ENCODE measurements at places on chromosomes 4 and X.

DNA sequence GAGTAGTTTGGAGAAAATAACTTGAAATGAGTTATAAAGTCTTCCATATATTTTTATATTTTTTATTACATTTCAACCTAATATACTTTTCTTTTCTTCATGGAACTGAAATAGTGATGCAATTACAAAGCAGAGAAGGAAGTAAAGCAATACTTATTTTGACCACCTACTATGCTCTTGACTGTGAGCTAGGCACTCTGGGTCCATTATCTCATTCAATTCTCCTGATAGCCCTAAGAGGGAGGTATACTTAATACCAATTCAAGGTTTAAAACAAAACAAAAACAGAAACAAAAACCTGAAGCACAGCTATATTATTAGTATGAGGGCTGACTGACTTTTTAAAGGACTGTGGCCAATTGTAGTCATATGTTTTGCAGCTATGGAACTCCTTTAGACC is 193.5 kb downstream of the MAD2L1 start:
- no peak for DNase-seq

DNA sequence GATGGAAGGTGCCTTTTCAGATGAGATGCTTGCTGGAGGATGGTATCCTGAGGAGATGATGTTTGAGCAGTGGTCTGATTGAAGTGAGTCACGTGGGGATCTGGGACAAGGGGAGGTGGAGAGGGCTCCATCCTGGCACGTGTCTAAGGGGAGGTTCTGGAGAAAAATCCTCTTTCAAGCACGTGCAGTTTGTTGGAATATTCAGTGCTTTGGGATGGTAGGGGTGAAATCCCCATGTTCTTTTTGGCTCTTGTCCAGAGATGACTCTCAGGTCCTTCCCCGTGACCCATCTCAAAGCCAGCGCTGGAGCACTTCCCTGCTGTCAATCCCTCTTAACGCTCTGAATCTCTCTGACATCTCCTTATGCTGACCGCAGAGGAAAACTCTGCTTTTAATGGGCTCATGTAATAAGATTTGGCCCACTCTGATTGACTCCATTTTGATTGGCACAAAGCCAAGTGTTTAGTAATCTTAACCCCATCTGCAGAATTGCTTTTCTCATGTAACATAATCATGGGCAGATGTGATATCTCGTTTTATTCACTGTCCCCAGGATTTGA is 10.8 kb upstream of the KLKB1 start:
- DNase-seq: no peak

GRCh38 chr4:15963001-15963451 is at the start of gene FGFBP2:
FGFBP2 (minus strand) TSS chr4:15963175; CDS start chr4:15963129, 46 bp downstream.
- peak; percentile 86 for DNase-seq

DNA sequence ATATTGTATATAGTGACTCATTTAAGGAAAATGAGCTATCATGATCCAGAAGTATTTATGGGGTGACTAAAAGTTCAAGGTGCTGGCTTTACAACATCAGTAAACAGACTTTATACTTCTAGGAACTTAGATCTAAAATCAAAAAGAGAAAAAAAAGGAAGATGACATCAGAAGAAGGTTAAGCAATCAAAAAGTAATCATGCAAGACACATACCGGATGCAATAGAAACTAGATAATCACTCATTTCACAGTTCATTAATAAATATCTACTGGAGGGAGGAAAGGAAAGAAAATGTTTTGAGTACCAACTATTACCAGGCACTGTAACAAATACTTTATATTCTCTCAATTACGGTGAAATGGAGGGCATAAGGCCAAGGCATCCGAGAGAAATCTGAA is 276.4 kb downstream of the SPRY1 start:
- DNase-seq: no peak

DNA sequence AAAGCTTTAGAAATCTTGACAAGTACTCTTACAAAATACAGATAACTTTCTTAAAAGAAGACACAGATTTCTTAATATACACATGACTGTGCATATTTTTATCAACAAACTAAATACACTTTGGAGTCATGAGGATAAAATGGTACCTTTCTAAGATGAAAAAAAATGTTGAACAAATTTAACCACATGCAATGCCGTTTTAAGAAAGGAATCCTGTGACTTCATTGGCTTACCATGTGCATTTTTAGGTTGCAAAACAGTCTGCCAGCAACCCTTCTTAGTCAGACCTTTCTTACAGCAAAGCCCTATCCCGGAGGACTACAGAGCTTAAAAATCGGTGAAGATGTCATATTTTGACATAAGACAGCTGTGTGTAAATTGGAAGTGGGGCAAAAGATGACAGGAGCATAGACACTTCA is 51.7 kb downstream of the GASK1B start:
- DNase-seq: no peak

DNA sequence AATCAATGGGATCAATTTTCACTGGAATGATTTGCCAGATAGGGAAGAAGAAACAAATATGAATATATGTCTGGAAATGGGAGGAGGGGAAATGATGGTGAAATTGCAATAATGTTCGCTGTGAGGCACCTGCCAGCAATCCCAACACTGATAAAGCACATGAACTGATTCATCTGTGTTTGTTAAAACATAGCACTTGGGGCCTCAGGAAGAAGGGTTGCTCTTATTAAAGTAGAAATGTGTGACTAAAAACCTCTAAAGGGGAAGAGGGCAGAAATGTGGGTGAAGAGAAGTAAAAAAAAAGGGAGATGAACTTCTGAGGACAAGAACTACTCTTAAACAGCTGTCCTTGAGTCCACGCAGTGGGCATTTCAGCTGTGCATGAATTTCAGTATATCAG is 101.4 kb downstream of the C4orf51 start:
- DNase-seq: no peak

DNA sequence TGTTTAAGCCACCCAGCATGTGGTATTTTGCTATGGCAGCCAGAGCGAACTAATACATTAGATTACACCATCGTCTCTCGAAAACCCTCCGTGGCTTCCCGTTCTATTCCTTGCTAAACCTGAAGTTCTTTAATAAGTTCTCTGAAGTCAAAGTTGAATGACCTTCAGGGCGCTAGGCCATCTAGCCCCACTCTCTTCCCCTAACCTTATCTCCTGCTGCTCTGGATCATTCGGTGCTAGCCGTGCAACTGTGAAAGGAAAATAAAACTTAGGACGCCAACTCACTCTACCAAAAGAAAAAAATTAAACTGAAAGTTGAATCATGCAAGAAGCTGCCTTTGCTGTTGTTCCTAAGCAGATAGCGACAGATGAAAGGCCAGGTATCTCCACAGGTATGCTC is 40.0 kb downstream of the CHRNA9 start:
- no peak for DNase-seq

- no peak for DNase-seq
These were observed 30.7 kb downstream of the SRPX2 start for GRCh38 chrX:100674705-100675104.

DNA sequence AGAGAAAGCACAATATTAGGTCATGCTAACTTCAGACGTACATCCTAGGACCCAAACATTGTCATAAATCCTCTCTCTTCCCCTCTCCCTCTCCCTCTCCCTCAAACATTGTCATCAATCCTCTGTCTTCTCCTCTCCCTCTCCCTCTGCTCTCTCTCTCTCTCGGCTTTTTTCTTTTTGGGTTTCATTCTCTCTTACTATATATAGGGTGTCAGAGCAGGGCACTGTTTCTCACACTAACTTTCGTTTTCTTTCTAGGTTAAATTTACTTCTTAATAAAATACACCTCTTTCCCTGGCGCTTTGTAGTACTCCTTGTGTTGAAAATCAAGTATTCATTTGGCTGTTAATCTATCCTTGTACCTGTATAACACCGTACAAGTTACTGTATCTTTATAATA is 37.0 kb upstream of the HERC5 start:
- DNase-seq: no peak

DNA sequence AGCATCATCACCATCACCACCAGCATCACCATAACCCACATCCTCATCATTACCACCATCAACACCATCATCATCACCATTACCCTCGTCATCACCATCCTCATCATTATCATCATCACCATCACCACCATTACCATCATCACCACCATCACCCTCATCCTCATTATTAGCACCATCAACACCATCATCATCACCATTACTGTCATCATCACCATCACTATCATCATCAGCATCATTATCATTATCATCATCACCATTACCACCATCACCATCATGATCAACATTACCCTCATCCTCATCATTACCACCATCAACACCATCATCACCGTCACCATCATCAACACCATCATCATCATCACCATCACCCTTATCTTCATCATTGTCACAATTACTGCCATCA is 51.7 kb downstream of the HTRA3 start:
- no peak for DNase-seq

- DNase-seq: no peak
These were observed 63.1 kb downstream of the SLC10A7 start for GRCh38 chr4:146458594-146458993.

GRCh38 chr4:125951261-125951887 is 636.6 kb downstream of the FAT4 start:
- DNase-seq: no peak

GRCh38 chrX:105136786-105137185 is 83.7 kb downstream of the TEX13A start:
- no peak for DNase-seq

GRCh38 chr4:635851-636627 is 10.7 kb downstream of the PDE6B start:
- no peak for DNase-seq

DNA sequence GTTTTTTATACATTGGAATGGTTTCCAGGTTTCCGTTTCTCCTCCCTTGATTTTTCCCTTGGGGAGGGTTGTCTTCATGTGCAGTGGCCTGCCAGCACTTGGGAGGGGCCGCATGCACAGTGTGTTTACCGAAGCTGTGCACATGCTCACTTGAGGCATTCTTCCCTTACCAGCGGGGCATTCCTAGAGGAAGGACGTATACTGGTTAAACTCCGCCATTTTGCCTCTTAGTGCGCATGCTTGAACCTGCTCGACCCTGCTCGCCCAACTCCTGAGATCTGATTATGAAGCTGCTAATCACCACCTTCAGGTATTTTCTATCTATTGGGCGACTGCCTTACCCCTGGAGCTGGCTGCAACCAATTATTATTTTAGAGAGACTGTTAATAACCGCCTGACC is 76.2 kb downstream of the CXCL13 start:
- DNase-seq: no peak

DNA sequence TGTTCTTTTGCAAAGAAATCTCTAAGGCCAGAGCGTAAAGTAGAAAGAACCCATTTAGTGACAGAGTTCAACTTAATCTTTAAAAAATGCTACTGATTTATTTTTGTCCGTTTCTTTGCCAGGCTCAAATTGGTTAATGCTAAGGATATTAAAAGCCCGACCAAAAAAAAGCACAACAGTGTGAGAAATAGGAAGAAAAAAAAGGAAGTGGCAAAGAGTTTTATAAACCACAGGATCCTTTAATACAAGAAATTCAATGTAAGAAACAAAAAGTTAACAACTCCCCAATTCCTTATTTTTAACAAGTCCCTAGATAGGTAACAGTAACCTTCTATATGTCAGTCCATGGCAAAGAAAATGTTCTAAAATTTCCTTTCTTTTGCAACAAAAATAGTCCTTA is 480.4 kb downstream of the ACTRT1 start:
- no peak for DNase-seq

- DNase-seq: no peak
These were observed 38.0 kb upstream of the SRD5A3 start for GRCh38 chr4:55308071-55308470.

DNA sequence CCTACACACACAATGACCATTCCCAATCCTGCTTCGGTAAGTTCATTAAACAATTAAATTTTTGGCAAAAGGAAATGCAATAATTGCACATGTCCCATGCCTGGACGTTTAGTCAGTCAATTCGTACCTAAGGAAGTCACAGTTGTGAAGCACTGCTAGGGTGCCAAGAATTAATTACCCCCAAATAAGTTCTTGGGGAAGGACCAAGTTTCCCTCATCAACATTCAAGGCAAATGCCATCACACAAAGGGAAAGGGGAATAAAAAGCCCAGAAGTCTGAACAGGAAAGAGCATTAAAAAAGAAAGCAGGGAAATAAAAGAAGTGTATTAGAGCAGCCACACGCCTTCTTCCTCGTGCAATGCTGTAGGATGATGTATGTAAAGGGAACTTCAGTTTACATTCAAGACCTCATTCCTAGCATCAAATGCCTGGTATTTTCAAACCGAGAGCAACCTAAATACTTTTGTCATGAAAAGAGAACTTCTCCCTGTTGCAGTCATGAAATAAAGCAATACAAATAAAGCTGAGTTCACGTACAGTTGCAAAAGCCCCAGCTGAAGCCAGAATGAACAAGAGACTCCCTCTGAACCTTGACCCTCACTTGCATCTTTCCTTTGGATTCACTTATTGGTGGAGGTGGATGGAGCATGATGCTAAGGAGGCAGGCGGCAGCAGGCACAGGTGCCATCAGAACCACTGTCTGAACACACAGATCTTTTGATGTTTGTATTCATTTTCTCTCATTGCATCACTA is 124.0 kb upstream of the PPARGC1A start:
- DNase-seq: no peak

GRCh38 chrX:47217121-47217851 is 1.2 kb upstream of the CDK16 start:
- DNase-seq: no peak

GRCh38 chr4:108139089-108139488 is 29.6 kb downstream of the LEF1 start:
- no peak for DNase-seq

Measured in activated CD8-positive, alpha-beta T cell treated with anti-CD3 and anti-CD28 coated beads, Interleukin-2, amount 10 ng/mL, durations not matched to agents 7 days and 5 days (primary cell).